Glomerular endothelial cell (primary cell): ENCODE measurements at places on chromosomes 3 and 15. TPM values are rescaled to one million over a fixed set of nuclear protein-coding genes. Genes with fewer than 3 reads are reported as not detected.

DNA sequence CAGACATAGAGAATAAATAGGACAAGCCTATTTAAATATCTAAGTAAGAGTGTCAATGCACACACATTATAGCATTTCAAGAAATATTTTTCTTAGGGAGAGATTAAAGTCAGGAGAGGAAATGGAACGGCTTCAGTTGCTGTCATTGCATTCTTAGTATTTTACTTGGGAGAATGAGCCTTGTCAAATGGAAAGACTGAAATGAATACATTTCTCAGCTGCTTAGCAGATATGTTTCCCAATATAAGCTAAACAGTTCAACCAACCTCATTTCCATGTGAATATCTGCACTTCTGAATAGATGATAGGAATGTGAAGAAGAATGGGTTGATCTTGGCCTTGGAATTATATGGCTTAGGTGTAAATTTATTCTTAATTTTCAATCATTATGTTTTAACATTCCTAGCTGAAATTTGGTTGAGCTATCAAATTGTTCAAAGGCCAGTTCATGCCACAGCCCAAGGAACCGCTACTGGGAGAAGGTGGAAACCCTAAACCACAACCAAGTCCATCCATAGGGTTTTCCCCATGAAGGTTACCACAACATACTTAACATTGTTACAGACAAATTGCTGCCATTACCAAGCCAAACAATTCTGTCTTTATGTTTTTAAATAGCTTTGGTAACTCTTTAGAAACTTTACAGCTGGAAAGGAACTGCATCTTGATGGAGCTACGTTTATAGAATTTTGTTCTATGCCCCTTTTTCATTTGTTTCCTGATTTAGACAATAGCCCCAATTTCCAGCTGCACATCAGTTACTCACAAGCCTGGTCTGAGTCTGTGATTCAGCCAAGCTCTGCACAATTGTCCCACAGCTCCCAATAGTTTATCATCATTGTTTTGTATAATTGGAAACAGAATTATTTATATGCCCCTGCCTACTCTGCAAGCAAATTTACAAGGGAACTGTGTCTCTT, 459.6 kb downstream of the MECOM start:
- no peak for DNase-seq

GRCh38 chr3:18723206-18723810, 298.2 kb upstream of the SATB1 start:
- no peak for DNase-seq

- DNase-seq = no peak
Observed at GRCh38 chr15:33551860-33552259, 241.1 kb downstream of the RYR3 start.

- DNase-seq = no peak
Observed at GRCh38 chr3:101423984-101424888, 88.8 kb downstream of the SENP7 start.

DNA sequence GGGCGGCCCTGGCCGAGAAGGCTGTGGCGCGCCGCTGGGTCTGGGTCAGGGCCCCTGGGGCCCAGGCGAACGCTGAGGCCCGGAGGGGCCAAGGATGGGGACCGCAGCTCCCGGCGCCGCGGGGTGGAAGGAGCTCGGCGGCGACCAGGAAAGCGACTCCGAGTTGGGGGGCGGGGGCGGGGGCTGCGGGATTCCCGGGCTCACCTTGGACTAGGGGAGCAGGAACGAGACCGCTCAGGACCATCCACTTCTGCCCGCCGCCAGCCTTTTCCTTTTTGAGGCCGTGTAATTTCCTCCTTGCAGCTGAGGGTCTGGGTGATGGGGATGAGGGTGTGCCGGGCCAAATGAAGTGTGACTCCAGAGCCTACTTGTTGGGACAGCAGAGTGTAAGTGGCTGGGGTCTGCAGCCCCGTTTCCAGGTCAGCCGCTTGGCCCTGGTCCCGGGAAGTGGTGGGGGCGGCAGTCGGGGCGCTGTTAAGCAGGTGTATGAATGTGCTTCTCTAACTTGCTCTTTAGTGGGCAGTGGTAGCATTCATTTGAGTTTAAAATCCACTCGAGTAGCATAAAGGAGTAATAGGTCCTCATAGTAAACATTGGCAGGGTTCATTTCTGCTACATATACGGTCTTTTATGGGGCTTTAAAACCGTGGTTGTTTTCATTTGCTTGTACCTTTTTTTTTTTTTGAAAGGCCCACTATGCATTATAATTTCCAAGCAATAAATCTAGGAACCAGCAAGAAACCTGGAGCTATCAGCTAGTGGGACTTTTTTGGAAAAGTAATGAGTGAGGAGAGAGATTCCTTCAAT, 717 bp downstream of the PXK start:
- no peak for DNase-seq

DNA sequence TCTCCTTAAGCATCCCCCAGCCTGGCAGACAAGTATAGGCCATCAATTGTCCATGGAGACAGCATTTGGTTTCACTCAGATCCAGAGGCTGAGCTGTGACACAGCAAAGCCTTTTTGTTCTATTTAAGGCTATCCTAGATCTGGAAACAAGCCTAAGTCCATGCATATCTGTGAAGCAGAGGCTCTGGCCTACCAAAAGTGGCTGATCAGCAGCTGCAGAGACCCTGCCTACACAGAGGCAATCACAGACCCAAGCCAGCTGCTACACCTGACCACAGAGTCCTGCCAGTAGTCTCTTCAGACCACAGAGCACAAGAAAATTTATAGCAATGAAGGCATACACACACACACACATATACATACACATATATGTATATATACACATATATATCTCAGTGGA, 501.7 kb upstream of the ARPP21 start:
- DNase-seq = no peak

DNA sequence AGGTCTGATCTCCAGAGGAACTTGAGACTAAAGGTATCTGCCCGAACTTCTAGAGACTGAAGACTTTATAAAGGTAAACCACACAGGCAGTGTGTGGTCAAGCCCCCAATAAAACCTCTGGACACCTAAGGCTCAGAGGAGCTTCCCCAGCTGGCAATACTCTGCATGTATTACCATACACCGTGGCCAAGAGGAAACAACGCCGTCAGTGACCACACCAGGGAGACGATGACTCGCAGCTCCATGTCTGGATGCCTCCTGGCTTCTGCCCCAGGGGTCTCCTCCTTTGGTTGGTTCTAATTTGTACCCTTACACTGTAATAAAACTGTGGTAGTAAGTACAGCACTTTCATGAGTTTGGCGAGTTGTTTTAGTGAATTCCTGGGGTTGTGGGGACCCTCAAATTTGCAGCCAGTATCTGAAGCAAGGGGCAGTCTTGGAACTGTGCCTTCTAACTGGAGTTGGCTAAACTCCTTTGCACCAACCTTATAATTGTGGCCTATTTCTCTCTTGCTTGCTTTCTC, 32.1 kb upstream of the BCL2L10 start:
- no peak for DNase-seq

GRCh38 chr3:127014536-127015281, 31.8 kb downstream of the PLXNA1 start:
- no peak for DNase-seq

Gene TM4SF4
- not detected in 2 replicates for total RNA-seq

DNA sequence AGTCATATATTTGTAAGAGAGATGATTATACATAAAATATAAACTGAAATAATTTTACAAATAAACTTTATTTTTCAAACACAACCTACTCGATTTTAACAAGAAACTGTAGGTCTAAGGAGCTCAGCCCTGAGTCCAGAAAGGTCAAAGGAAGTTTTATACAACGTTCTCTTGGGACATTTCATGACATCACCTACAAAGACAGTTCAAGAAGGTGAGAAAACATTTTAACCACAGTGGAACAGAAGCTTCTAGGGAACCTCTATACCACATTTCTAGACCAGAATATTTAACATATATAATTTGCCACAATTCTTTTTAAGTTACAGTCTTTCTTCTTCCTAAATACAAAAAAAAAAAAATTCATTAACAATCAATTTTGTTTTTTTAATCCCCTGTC, 40.1 kb downstream of the CBLB start:
- DNase-seq = no peak

DNA sequence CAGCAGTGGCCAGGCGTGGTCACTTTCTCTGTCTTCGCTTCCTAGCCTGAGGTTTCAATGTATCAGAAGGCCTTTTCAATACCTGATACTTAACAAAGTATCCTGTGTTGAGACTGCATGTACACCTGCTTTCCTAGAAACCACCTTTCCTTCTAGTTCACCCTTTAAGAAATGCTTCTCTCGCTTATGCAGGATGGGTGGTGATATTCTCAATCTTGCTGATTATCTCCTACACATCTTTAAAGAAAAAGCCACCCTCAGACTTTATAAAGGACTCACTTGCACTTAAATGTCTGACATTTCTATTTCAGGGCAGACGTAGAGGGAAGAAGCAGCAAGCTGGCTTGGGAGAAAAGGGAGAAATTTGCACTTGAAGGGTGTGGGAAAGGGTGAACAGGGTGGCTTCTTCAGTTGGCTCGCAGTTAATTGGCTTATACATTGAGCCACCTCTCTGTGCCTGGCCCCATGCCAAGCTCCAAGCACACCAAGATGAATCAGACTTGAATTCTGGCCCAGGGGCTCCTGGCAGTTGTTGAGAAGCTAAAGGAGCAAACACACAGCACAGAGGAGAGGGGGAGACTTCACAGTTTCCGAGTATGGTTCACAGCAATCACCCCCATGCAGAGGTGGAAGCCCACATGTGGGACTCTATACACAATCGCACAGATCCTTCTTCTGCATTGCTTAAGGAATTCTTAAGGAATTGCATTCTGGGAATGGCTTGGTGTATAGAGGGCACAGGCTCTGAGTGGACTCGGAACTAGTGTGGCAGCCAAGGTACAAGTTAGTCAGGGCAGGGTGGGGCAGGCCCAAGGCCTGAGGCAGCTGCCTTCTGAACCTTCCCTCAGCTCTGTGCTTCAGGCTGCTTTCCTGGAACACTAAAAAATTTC, 1.3 kb downstream of the ARL6IP5 start:
- peak; percentile 83 for DNase-seq

DNA sequence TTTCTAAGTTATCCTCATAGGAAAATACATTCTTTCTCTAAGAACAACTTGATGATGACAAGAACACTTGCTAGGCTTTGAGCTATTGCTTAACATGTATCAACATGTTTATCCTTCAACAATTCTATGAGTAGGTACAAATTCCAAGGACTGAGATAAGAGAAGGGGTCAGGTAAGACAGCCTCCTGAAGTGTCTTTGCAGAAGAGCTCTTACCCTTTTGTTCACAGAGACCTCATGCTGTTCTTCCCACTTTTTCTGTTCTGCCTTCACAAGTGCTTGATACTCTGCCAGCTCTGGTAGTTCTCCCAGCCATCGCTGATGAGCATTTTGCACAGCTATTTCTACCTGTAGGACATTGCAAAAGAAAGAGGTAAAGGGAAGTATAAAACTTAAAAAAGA, 50.9 kb downstream of the CEP152 start:
- no peak for DNase-seq

- peak; percentile 16 for DNase-seq
Observed at GRCh38 chr15:55526559-55527036, 18.6 kb upstream of the DNAAF4 start.

GRCh38 chr3:132047209-132047608, 12.4 kb upstream of the CPNE4 start:
- no peak for DNase-seq

Gene SPTBN5
- 6.8 and 15.0 TPM in 2 replicates for total RNA-seq

DNA sequence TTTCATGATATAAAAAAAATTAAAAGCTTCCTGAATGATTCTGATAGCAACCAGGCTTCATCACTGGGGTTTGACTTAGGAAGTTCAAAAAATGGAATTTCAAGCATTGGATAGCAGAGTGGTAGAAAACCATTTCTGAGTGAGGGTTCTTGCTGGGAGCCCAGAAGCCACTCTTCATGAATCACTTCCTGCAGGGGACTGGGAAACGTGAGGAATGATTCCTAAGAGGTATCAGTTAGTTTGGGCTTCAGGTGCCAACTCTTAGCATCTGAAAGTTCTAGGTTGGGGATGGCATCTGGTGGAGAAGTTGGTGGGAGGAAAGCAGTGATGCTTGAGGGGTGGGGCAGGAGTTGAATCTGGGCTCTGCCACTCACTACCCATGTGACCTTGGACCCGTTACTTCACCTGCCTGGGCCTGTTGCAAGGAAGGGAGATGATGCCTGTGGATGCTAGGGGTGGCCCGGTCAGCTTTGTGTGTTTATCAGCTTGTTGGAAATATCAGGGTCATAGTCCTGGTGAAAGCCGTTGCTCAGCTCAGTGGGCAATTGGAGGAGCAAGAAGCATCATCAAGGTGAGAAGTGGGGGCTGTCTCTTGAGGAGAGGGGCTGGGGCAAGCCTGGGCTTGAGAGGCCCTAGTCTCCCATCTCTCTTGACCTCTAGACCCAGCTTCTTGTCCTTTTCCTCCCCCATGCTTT, 37.0 kb upstream of the TNFAIP8L3 start:
- DNase-seq = no peak

DNA sequence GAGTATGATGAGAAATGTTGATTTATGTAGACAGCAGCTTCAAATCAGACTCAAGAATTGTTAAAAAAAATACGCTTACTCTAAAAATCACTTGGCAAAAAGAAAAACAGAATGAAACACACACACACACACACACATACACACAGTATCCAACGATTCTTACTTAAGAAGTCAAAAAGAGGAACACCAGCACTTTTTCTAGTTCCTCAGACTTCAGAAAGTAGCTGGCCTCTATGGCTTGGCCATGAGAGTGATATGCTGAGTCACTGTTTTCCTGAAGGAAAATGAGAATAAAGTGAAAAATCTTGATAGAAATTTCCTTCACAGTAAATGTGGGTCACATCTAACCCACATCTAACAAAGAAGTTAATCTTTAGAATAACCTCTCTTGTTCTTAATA, 22.1 kb downstream of the CNTN3 start:
- DNase-seq = no peak

Gene CASR
- not detected in 2 replicates for total RNA-seq

DNA sequence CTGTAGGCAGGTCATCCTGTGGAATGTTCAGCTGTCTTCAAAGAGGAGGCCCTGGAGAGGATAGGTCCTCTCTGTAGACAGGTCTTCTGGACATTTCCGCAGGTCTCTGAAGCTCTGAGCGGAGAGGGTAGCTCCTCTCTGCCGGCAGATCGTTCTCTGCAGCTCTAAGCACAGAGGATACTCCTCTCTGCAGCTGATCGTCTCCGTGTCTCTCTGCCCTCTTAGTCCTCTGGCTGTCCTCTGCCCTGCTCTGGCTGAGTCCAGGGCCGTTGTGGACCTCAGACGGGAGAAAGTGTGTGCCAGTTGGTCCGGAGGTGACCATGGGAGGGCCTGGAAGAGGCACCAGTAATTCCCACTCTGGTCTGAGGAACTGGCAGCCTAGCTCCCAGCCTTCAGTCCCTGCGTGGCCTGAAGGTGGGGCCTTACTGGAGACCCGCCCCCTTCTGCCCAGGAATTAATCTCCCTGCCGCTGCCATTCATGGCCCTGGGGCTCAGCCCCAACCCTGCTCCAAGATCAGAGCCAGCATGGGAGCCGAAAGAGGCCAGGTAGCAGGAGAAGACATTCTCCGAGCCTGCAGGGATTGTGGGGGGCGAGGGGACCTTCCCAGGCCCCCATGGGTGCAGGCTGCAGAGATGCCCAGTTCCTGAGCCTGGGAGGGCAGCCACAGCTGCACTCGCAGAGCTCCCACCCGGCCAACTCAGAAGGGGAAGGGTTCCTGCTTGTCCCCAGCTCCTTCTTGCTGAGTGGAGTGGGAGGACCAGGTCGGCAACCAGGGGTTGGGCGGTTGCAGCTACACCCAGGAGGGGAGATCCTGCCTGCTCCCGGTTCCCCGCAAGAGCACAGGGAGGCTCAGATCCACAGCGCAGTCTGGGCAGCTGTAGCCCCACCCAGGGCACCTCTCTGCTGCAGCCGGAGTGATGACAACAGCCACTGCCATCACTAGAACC, 488.7 kb downstream of the RSL24D1 start:
- no peak for DNase-seq
